ENCODE measurements at places on chromosomes 2 and 18.

DNA sequence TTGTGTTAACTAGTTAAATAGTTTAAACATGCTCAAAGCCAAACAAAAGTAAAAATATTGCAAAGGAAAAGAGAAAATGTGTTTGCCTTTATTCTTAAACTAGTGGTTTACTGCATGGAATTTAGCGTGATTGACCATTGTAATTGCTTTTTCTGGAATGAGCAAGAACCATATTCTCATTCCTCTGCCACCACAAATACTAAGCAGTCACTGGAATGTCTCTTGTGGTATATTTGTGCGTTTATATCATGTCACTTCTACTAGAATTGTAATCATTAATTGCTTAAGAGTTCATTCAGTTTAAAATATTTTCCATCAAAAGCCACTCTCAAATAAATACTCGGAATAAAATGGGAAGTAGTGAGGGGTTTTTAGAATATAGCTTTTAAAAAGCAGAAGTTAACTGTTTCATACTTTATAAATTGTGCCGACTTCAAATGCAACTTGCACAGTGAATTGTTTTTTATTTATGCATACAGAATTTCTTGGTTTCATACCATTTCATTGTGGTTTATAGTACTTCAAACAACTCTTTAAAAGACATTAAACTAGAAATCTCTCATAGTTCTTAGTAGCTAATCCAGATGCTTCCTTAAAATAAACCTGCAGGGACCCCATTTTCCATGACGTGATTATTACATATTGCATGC, 288.1 kb downstream of the EPHA4 start:
- no peak for DNase-seq

- no peak for DNase-seq
Measured at GRCh38 chr2:240596491-240596931, 10.0 kb downstream of the CAPN10 start.

DNA sequence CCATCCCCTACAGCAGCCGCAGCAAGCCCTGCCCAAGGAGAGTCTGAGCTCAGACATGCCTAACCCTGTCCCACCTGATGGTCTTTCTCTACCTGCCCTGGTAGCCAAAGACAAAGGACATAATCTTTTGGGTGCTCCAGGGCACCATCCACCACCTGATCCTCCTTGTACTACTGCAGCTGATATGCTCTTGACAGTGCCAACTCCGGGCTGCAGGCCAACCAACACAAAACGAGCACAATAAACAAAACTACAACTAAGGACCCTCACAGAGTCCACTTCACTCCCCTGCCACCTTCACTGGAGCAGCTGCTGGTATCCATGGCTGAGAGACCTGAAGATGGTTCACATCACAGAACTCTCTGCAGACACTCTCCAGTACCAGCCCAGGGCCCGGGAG, 106.3 kb downstream of the GRB14 start:
- no peak for DNase-seq

GRCh38 chr2:65300134-65300760, 72.6 kb downstream of the ACTR2 start:
- no peak for DNase-seq

- no peak for DNase-seq
Measured at GRCh38 chr2:165576409-165577154, 107.1 kb downstream of the CSRNP3 start.

- DNase-seq, result no peak
Measured at GRCh38 chr2:209277444-209277843, 146.4 kb upstream of the MAP2 start.

- DNase-seq, result no peak
Measured at GRCh38 chr2:108560241-108560811, 26.1 kb downstream of the LIMS1 start.

DNA sequence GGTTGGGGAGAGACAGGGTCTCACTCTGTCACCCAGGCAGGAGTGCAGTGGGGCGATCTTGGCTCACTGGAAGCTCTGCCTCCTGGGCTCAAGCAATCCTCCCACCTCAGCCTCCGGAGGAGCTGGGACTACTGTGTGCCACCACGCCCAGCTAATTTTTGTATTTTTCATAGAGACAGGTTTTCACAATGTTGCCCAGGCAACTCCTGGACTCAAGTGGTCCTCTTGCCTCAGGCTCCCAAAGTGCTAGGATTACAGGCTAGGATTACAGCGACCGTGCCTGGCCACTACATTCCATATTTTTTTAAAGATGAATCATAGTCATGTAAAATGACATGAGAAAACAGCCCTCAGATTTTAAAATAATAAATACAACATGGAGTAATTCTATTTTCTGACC, 32.3 kb downstream of the CWC22 start:
- DNase-seq, result no peak

GRCh38 chr2:108719149-108720044, at the start of gene RANBP2:
RANBP2 (plus strand) TSS chr2:108719482; CDS start chr2:108719607, 125 bp downstream.
- peak; percentile 96 for DNase-seq

DNA sequence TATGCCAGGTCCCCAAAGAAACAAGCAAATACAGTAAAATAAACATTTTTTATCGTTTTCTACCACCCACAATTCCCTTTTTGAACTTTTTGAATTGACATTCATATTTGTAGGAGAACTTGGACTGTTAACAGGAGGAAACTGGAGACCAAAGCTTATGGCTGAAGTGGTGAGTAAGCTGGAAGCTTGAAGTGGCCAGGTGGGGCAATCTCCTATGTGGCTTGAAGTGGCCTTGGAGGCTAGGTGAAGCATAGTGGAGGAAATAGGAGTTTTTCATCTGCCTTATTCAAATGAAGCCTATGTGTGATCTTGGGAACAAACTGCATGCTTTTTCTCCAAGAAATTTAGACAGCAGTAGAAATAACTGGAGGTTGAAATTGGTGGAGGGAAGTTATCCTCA, 962.9 kb upstream of the FANCL start:
- no peak for DNase-seq

DNA sequence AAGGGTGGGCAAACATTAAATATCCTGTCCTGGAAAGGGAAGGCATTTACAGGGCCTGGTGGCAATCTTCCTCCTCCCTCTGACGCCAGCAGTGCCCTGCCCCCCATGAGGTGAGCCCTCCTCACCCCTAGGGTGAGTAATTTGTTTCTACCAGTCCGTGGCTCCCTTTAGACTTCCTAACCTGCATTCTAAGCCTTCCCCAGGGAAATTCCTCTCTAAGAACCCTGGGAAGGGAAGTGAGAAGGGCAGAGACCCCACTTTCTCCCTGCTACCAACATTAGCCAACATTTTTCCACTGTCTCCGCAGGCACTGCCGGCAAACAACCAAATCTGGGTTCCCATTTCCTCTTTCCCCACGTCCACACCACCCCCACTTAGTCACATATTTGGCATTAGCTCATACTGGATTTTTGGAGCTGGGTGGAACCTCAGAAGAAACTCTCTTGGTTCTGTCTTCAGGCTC, 69.3 kb downstream of the NRP2 start:
- DNase-seq, result no peak

DNA sequence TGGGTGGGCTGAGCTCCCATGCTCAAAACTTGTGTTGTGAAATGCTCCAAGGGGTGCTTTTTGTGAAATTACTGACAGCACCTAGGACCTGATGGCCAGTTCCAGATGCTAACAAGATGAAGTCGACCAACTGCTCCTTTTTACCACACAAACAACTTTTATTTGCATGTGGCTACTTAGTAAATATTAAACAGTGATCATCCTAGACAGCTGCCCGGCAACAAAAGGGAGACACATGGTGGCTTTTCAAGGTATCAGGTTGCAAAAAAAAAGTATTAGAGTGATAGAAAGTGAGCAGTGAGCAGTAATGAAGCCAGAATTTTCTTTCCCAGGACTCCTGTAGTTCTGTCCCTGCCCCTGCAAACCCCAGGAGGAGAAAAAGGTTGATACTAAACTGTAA, 118.5 kb downstream of the RPIA start:
- no peak for DNase-seq

GRCh38 chr18:79680100-79680879, 687 bp downstream of the CTDP1 start:
- no peak for DNase-seq

GRCh38 chr2:68362069-68362468, 3.0 kb upstream of the PLEK start:
- no peak for DNase-seq

DNA sequence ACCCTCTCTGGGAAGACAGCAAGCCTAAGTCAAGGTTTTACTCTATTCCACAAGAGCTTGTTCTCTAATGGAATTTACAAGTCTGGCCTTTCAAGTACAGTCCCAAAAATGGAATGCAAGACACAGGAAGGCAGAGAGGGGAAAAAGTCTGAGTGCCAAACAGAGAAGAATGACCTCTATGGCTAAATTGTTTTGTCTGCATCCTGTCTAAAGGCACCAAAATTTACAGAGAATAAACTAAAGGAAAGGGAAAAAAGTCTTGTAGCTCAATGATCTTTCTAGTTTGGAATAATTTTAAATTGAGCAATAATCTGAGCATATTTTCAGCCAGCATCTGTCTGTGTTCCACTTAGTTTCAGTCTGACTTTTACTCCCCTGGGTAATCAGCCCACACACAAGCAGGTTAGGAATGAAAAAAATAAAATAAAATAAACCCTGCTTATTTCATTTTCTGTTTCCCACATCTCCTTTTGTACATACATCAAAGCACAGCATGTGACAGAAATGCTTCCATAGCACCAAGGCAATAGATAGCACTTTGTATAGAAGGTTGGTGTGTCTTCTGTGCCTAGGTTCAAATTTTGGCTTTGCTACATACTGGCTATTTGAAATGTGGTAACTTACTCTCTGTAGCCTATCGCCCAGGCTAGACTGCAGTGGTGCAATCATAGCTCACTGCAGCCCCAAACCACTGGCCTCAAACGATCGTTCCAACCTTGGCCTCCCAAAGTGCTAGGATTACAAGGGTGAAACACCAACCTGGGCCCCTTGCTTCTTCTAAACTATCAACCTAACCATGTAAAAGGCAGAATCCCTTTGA, 105.1 kb downstream of the SLC8A1 start:
- DNase-seq, result no peak

DNA sequence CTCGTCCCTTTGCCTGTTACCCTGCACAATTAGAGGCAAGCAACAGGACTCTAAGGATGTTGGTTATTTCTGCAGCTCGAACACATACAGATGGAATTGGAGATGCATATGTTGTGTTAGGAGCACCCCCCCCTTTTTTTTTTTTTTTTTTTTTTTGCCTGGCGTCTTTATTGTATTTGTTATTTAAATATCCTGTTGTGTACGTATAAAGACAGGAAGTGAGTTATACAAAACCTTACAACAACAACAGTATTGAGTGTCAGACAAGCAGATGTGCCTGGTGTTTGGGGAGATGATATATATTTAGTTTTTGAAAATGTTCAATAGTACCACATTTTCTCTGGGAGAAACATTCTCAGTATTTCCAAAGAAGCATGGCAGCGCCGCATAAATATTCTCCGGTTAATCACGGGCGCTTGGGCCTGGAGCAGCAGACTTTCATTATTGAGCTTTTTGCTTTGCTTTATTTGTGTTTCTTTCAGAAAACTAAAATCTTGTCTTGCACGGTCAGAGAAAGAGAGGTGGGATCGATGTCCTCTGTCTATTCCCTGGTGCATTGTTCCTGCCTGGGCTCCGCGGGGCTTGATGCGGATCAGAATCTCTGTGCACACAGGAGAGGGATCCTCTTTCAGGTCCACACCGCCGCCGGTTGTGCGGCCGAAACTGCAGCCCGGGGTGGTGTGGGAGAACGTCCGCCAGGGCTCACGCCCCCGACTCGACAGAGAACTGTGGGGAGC, 23.2 kb upstream of the ZNF516 start:
- no peak for DNase-seq

DNA sequence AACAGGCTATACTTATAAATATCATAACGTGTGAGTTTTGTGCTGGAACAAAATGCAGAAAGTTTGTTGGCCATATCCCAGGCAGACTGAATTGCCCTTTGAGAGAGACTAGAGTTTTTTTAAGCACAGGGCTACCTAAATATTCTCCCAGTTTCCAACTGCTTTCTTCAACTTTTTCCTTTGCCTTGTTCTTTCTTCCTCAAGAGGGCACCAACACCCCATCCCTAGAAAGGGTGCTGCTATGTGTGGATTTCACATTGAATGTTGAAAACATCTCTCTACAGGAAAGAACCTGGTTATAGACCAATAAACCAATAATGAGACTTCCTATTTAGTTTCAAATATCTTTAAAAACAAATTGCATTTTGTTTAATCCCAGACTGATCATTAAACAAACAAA, 87.9 kb downstream of the ICOS start:
- DNase-seq, result no peak

DNA sequence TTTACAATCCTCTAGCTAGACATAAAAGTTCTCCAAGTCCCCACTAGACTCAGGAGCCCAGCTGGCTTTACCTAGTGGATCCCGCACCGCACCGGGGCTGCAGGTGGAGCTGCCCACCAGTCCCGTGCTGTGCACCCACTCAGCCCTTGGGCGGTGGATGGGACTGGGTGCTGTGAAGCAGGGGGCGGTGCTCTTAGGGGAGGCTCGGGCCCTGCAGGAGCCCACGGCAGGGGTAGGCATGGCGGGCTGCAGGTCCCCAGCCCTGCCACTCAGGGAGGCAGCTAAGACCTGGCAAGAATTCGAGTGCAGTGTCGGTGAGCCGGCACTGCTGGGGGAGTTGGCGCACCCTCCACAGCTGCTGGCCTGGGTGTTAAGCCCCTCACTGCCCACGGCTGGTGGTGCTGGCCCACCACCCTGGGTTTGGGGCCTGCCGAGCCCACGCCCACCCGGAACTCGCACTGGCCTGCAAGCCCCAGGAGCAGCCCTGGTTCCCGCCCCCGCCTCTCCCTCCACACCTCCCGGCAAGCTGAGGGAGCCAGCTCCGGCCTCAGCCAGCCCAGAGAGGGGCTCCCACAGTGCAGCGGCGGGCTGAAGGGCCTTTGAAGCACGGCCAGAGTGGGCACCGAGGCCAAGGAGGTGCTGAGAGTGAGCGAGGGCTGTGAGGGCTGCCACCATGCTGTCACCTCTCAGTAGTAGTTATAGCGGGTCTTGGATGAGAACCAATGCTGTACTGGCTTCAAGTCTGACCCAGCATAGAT, 255.2 kb downstream of the CDH7 start:
- no peak for DNase-seq
